ELF-1 (cell line): ENCODE measurements at places on chromosomes 6 and 20.

GRCh38 chr20:44485830-44486198, 10.1 kb downstream of the TTPAL start:
- no peak for DNase-seq

DNA sequence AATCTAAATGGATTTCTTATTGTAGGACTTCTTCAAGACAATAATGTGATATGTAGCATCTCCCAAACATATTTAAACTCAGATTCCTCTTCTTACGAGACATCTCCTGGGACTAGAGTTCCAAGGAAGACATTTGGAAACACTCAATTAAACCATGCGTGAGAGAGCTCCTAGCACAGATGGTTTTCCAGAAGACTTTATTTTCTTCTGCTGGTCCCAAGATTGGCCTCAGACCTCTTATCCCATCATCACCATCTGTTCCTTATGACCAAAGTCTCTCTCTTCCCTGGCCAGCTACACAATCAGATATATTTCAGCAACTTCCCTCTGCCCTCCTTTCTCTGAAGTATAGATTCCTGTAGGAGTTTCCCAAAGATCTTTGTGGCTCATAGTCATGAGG, 93.2 kb upstream of the JARID2 start:
- no peak for DNase-seq

DNA sequence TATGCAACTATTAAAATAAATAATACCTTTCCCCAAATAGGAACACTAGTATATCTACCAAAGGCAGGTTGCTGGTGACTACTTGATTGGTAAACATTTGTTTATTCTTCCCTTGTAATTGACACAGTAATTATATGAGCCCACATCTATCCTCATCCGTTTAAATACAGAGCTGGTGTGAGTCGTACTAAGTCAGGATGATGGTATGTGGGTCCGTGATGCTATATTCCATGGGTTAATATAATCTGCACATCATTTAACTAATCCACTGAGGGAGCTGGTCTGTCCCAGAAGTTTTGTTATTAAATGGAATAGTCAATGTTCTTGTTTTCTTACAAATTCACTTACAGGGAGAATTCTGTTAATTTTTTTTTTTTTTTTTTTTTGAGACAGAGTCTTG, 164.0 kb upstream of the AGPAT4 start:
- DNase-seq: no peak

DNA sequence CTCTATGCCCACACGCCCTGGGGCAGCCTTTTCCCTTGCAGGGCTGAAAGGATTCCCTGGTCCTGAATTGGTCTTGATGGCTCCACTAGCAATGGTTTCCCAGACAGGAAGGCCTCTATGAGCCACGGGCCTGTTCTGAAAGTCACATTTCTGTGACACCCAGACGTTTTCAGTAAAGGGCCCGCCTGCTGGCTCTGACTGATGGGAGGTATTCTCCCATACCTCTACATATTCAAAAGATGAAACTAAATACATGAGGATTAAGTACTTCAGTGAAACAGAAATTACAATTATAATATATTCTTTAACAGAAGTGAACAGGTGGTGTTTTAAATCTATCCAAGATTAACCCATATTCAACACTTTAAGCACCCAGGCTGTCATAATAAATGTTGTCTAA, 629.8 kb downstream of the CDH26 start:
- DNase-seq: no peak

DNA sequence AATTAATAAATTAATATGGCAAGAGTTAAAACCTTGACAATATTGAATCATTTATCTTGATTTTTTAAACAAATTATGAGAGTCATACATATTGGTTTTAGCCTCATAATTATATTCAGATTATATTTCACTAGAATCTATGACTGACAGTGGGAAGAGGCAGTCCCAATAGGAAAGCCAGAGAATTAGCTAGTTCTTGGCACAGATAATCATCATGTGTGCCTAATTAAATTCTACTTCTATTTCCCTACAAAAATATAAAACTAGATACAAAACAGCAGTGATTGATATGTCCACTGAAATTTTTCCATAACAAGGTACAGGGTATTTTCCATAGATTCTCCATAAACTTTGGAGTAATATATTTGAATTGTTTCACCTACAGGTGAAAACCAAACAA, 38.6 kb downstream of the COL9A1 start:
- no peak for DNase-seq

- DNase-seq: no peak
These were observed 169.0 kb upstream of the PRDM1 start for GRCh38 chr6:105917038-105917695.
